ENCODE measurements at places on chromosomes 16 and 17.

DNA sequence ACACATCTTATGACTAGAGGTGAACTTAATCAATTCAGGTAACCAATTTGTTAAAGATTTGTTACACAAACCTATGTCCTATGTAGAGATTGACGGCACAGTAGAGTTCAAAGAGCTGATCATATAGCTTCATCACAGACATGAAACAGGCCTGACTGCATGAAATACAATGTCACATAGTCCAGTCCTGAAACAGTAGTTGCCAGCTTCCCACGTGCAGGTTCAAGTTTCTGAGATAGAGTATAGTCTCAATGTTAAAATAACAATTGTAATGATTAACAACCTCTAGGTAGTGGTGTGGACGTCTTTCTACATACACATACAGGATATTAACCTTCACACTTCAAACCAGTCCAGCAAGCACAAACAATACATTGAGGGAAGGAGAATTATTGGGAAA, 640.7 kb upstream of the SOX9 start:
- no peak for DNase-seq

DNA sequence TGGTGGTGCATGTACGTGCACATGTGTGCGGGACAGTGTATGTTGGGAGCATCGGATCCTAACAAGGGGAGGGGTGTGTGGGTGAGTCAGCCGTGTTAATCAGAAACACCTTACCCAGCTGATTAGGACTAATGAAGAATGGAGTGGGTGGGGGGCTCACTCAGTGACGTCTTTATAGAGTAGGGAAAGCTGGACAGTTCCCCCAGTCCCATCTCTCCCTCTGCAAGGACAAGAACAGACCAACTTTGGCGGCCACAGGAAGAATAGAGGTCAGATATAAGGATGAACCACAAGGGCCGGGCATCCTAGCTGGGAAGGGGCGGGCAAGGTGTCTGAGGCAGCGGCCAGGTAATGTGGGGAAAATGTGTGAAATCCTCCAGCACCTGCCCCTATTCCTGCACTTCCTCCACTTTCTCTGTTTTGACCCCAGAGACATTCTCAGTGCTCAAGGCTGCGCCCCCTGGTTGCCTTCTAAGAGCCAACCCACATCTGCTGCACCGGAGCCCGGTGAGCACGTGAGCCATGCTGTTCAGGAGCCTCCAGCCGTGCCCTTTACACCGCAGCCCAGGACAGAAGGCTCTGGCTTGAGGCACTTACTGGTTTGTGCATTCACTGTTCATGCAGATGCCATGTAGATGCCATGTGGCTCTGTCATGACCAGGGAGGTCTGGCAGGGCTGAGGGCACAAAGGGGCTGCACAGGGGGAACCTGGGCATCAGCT, 18.9 kb upstream of the TBX21 start:
- no peak for DNase-seq

DNA sequence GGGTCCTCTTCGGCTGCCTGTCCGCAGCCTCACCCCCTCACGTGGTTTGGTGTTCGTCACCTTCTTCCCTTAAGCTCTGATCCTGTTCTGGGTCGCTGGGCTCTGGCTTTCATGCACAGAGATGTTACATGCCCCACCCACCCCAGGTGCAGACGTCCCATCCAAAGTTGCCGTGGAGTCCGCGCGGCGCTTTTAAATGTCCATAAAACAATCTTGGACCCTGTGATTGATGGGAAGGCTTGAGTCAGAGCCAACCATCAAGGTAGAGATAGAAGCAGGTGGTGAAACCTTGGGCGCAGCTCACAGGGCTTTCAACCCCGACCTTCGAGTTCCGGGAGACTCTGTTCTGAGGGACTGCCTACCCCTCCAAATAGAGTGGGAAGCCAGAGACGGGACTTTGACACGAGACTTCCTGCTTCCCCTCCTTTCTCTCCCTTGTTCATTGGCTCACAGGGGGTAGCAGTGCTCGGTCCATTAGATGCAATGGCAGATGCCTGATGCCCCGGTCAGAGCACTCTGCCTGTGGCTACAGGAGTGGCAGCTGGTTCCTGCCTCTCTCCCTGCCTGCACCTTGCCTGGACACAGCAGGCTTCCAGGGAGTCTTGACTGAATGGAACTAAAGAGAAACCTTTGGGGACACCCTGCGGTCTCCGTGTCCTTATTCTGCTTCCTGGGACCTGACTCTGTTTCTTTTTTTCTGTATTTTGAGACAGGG, 4.0 kb downstream of the ENGASE start:
- no peak for DNase-seq

- DNase-seq = peak; percentile 52
These were observed 197.6 kb downstream of the XYLT1 start for GRCh38 chr16:17273142-17273561.

- DNase-seq = no peak
These were observed 459.8 kb downstream of the CDH8 start for GRCh38 chr16:61576476-61576875.

- no peak for DNase-seq
These were observed 8.2 kb upstream of the CIITA start for GRCh38 chr16:10868596-10869469.

DNA sequence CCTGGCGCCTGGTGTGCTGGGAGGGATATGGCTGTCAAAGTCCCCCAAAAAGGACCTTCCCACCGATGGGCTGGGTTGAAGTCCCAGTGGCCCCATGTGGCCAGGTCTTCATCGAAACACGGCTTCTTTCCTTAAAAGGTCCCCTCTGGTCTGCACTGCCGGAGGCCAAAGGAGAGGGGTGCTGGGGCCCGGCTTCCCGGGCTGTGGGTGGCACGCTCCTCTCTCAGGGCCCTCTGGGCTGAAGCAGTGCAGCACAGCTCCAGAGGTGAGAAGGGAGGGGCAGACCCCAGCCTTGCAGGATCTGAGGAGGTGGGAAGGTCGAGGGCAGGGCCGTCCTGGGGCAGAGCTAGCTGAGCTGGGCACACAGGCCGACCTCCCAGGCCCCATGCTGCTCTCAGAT, 6.7 kb downstream of the NPTX1 start:
- DNase-seq = no peak

DNA sequence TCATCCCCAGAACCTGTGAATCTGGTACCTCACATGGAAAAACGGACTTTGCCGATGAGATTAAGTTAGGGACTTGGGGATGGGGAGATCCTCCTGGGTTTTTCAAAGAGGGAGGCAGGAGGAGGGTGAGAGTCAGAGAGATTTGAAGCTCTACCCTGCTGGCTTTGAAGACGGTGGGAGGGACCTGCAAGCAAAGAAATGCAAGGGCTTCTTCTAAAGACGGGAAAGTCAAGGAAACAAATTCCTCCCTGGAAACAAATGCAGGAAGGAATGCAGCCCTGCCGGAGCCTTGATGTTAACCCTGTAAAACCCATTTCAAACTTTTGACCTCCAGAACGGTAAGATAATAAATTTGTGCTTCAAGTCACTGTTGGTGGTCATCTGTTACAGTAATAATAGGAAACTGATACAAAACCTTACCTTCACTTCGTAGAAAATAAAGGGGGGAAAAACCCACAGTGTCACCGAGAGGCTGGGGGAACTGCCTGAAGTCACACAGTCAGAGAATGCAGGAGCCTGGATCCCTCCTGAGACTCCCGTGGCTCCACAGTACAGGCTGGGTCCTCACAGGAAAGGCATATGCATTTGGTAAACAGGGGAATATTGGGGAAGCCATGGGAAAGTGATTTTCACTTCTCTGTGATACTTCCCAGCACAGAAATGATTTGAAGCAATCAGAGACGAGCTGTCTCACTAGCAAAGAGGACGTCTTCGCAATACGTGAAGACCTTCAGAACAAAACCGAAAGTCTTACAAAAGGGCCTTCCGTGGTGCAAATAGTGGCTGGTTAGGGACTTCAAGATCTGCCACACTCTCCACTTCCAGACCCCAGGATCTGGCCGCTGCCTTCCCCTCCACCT, 58.9 kb upstream of the CLEC3A start:
- DNase-seq = no peak

DNA sequence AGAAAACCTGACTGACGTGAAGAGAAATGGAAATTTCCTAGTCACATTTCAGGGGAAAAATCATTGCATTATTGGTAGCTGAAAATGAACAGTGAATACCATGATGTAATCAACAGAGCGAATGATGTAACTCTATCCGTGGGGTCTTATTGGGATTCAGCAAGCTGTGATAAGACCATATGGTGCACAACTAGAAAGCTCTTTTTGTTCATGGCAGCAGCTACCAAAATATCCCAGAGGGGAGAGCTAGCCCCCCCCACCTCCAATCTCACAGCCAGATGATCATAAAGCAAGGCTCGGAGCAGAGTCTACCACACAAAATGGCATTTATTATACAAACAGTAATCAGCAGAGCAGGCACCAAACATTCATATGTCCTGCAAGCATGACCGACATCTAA, 22.2 kb upstream of the DNAH17 start:
- DNase-seq = no peak

DNA sequence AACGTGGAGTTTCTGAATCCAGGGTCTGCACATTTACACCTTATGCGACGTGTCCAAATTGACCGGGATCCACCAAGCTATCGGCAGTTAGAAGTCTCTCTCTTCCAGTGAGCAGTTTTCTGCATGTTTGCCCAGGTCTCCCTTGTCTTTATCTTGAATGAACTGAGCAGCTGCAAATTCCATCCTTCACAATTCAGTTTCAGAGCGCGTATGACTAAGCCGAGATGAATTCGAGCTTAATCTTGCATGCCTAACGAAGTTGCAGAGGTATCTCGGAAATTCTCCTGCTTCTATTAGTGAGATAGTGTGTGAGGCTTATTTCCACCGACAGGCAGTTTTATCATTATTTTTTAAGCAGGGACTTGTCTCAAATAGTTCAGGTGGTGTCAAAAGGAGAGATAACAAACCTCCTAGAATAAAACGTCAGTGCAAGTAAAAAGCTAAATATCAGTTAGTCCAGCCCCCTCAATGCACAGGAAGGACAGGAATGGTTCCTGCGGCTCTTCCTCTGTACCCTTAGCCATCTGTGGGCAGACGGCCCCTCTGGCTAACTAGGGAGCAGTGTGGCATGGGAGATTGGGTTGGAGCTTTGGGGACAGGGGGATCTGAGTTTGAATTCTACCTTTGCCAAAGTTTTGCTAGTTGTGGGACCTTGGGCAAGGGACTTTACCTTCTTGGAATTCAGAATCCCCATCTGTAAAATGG, 93.0 kb upstream of the GPR139 start:
- DNase-seq = no peak

DNA sequence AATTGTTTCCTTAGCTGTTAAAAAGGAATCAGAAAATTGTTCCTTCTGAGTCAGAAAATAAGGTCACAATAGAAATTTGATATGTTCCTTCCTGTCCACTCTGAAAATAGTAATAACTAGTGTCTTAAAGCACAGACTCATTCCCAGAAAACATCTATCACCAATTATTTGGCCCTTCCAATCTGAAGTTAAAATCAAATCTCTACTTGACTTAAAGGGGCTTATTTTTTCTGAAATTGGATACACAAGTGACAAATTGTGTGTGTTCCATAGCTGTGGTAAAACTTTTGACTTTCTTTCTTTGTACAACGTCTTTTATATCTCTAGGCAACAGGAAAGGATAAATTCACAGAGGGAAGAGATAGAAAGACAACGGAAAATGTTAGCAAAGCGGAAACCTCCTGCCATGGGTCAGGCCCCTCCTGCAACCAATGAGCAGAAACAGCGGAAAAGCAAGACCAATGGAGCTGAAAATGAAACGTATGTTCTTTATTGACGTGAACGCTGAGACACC, 54.5 kb upstream of the MRC2 start:
- DNase-seq = no peak

- no peak for DNase-seq
These were observed 38.4 kb upstream of the VWA3A start for GRCh38 chr16:22053921-22054341.

- peak; percentile 55 for DNase-seq
These were observed at the start of gene HYDIN for GRCh38 chr16:71230122-71230845. TSS of gene HYDIN (minus strand) at chr16:71230722. CDS start at chr16:71186895, 43,827 bp downstream.
